ENCODE measurements at places on chromosomes 7 and 10. TPM values are rescaled to one million over a fixed set of nuclear protein-coding genes. Genes with fewer than 3 reads are reported as not detected.

Gene HOXA1
- 0.60 TPM for total RNA-seq

Gene GIMAP6
- 19.4 TPM for total RNA-seq

Gene SORBS1
- 44.0 TPM for total RNA-seq

Gene THNSL1
- 4.1 TPM for total RNA-seq

Gene PSD
- total RNA-seq: 5.4 TPM
